EL (cell line): ENCODE measurements at places on chromosomes 12 and 14.
A peak's percentile ranks its signal among the peaks of the same experiment; 100 is the strongest.

GRCh38 chr12:16300736-16301135, 23.3 kb upstream of the SLC15A5 start:
- DNase-seq: no peak

GRCh38 chr12:75349946-75350345, 15.5 kb downstream of the GLIPR1L1 start:
- no peak for DNase-seq

GRCh38 chr14:72528059-72528862, 365.6 kb downstream of the DPF3 start:
- peak; percentile 52 for DNase-seq

GRCh38 chr12:116955382-116956021, 44.8 kb downstream of the FBXW8 start:
- DNase-seq: no peak
